ENCODE measurements at places on chromosomes 3 and 15.

- DNase-seq = no peak
These were observed 4.3 kb upstream of the NR2C2 start for GRCh38 chr3:14943042-14943441.

DNA sequence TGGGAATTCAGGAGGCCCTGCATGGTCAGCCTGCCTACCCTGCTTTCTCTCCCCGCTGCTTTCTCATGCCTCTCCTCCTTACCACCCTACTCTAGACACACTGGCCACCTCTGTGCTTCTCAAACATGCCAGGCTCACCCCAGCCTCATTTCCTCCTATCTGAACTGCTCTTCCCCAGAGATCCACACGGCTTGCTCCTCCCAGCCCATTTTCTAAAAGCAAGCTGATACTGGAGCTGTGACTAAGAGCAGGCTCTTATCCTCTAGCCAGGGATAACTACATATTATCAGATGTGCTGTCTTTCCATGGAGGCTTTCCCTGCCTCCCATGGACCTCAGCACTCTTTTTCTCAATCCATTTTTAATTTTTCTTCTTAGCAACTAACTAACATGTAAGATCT, 85.9 kb downstream of the BOC start:
- no peak for DNase-seq

DNA sequence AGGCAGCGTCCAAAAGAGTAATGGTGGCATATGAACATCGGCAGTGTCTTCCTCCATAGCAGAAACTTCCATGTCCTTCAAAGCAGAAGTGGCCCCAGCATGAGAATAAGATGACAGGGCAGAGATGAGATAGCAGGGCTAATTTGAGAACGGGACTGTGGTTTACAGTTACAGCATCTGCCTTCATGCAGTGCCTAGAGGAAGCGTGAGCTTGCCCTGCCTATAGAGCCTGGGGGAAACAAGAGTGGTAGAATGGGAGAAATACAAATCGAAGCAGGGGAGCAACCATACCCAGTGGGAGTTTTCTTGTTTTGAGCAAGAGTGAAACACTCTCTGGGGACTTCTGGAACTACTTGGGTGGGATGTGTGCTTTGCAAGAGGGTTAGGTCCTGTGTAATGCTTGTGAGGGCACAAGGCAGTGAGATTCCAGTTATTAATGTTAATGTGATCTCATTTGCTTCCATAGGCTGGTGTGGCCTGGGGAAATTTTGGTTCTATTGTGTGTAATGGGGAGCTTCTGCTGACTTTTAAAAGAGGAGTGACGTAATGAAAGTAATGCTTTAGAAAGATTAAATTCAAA, 616.9 kb downstream of the ZIC1 start:
- no peak for DNase-seq

DNA sequence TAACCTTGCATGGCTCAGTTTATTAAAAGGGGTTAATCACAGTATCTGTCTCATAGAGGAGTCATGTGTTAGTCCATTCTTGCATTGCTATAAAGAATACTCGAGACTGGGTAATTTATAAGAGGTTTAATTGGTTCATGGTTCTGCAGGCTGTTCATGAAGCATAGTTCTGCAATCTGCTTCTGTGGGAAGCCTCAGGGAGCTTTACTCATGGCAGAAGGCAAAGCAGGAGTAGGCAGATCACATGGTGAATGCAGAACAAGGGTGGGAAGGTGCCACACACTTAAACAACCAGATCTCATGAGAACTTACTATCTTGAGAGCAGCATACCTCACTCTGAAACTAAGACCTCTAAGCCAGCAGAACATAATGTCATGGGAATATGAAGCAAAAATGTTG, 42.2 kb upstream of the PTX3 start:
- no peak for DNase-seq

GRCh38 chr3:65855370-65856100, 183.2 kb downstream of the MAGI1 start:
- DNase-seq = no peak
